ENCODE measurements at places on chromosomes 4 and X.

GRCh38 chr4:11860996-11861395 is 432.3 kb upstream of the HS3ST1 start:
- DNase-seq, result no peak

DNA sequence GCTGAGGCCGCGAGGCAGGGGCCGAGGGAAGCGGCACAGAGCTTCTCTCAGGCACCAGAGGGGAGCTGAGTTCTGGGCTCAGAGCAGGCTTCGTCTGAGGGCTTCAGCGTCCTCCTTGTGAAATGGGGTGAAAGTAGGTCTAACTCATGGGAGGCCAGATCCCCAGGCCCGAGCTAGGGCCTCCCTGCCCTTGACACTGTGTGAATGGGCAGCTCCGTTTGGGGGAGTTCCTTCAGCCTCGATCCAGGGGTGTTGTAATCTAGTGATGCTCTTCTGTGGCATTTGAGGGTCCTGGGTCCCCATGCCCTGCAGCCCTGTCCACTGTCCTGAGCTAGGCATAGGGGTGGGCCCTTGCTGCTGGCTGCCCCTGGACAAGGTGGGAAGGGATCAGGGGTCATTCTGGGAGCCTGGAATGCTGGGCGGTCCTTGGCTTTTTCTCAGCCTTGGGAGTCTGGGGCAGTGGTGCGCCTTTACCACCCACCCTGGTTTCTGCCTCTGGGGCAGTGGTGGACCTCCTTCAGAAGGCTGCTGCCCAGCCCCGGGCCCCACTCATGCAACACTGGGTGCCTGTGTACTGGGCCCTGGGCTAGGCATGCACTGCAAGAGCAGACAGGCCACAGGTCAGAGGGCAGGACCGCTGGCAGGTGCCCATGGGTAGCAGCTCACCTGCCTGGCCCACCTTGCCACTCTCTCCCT is 4.1 kb downstream of the SH3BP2 start:
- DNase-seq, result no peak

- peak; percentile 11 for DNase-seq
Measured at GRCh38 chrX:14095702-14096101, 66.0 kb upstream of the GEMIN8 start.

DNA sequence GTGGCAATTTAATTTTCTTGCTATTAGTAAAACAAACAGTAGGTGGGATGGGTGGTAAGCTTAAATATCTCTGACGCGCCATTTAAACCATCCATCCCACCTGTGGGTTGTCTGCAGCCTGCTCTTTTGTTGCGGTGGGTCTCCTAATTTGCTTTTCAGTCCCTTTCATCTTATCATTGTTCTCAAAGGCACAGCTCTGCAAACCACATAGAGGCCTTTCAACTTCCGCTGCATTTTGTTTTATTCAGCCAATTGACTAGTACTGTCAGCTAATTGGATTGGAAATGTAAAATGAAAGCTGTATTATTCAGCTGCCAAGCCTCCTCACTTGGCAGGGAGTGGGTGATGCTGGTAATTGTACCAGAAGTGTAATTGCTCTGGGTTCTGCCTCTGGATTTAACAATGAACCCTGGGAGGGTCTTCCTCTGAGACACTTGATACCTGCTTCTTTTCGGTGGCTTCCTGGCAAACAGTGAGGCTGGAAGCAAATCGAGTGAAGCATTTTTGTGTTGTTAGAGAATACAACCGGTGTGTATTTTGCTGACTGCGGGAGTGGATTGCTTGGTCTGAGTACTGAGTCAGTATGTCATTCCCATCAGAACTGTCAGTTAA is 165.6 kb downstream of the FRAS1 start:
- DNase-seq, result no peak

GRCh38 chrX:5869786-5870185 is 358.9 kb downstream of the NLGN4X start:
- DNase-seq, result no peak

DNA sequence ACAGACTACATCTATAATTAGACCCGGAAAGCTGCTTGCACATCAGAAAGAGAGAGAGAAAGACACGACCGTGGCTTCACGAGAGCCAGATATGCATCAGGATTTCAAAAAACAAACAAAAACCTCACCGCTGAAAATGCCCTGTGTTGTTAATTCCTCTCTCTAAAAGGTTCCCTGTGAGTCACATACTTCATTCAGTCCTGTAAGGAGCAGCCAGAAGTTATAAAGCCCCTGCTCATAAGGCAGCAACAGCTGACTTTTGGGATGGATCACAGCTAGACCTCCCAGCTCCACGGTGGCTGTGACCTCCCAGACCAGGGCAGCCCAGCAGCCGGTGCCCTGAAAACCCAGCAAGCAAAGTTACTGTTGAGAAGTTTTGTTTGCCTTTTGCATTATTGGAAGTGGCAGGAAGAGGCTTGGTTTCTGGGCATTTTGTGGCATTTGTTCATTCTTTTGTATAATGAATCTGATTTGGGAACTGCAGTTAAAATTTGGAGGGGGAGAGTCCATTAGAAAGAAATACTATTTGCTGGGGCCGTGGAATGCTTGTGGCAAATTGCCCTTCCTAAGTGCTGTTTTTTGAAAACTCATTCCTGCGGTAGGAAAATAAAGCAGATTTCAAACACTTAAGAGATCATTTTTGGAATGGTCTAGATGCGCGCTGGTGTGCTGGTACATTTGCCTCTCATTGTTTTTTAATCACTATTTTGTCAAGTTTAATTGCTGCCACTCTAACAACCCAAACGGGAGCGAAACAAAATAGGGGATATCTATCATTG is 520.4 kb downstream of the BCOR start:
- DNase-seq, result no peak

All from activated B cell treated with CpG ODN at 0.5 μM for 24 hours (primary cell).